Progenitor cell of endocrine pancreas (in vitro differentiated cells): ENCODE measurements at places on chromosomes 11 and 22. TPM values are rescaled to one million over a fixed set of nuclear protein-coding genes. Genes with fewer than 3 reads are reported as not detected.

DNA sequence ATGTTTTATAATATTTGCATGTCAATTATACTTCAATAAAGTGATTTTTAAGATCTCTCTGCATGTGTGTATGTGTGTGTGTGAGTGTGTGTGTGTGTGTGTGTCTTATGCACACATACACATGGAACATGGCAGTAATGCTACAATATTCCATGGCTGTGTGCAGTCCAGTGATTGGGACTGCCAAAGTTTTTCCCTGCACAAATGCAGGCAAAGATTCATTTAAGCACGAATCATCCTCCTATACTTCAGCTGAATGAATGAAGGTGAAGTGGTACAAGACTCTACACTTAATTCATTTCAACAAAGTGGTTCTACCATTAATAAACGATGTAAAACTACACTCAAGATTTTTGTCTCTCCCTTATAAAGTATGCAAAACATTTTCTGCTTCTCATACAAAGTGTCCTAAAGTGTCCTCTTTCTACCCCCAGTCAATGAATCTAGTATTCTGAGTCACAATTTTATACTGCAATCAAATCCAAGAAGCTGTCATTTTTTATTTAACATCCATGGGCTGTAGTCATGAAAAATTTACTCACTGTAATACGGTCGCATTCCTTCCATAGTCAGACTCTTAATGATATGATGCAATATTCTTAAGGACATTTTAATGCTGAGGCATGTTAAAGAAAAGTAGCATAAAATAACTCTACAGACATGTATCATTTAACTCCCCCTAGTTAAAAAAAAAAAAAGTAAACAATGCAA is 132.4 kb downstream of the TTC28 start:
- no peak overlapping the region for H3K27ac ChIP-seq
- no peaks in the 10 kb centered on the region for H3K27me3 ChIP-seq
- DNase-seq, result no peak

Gene CATSPERZ
- total RNA-seq, result not detected in 2 replicates

Gene C11orf16
- not detected in 2 replicates for total RNA-seq

GRCh38 chr11:2715716-2716350 is 16.0 kb upstream of the KCNQ1OT1 start:
- peaks cover 18% of the 10 kb centered on the region for H3K4me1 ChIP-seq
- no peak overlapping the region for H3K4me3 ChIP-seq
- no peaks in the 10 kb centered on the region for H3K36me3 ChIP-seq

Gene SLC6A5
- total RNA-seq, result not detected in 2 replicates
